RCC 7860 (cell line): ENCODE measurements at places on chromosomes 7 and 10.

GRCh38 chr7:33422825-33423645 lies 293.7 kb downstream of the BBS9 start:
- no peak for DNase-seq

- no peak for DNase-seq
Measured at GRCh38 chr7:130909161-130909836, 175.3 kb upstream of the KLF14 start.

DNA sequence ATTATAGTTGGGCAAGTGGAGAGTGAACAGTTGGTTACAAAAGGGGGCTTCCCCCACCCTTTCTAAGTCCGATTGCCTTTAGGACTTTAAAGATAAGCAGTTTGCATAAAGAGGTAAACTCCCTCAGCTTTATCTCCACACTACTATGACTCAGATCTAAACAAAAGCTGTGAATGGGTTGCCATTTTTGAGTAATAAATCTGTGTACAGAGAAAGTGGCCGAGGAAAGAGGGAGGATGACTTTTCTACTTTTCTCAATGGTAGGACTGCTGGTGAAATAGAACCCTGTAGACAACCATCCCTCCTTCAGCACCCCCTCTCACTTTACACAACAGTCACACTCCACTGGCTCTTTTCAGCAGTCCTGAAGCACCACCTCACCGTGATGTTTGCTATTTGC lies 71.2 kb downstream of the DNMBP start:
- no peak for DNase-seq

- DNase-seq = no peak
Measured at GRCh38 chr10:33796680-33797079, 462.2 kb upstream of the NRP1 start.

DNA sequence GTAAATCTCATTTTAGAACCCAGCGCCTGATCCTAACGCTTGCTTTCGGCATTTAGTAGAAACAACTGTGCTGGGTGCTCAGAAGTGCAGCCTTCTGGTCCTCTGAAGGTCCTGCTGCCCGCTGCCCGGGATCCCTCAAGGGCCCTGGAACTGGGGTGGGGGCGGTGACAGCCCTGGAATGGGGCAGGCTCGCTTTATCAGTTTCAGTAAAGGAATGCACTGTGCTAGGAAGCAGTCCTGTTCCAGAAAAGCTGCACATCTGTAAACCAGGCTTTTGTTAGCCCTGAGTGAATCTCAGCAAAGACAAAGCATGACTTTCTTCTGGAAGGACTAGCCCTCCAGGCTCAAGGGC lies 254.6 kb downstream of the TNS3 start:
- DNase-seq = no peak

DNA sequence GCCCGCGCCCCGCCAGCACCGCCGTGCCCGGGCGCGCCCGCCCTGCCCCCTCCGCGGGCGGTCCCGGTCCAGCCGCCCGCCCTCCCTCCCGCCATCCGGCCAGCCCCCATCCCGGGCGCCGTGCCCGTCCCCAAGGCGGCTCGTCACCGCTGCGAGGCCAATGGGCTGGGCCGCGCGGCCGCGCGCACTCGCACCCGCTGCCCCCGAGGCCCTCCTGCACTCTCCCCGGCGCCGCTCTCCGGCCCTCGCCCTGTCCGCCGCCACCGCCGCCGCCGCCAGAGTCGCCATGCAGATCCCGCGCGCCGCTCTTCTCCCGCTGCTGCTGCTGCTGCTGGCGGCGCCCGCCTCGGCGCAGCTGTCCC lies at the start of gene HTRA1:
TSS of gene HTRA1 (plus strand) at position 187 of the 362 bp plus-strand sequence. CDS start at position 287, 100 bp downstream.
- DNase-seq = peak; percentile 42

DNA sequence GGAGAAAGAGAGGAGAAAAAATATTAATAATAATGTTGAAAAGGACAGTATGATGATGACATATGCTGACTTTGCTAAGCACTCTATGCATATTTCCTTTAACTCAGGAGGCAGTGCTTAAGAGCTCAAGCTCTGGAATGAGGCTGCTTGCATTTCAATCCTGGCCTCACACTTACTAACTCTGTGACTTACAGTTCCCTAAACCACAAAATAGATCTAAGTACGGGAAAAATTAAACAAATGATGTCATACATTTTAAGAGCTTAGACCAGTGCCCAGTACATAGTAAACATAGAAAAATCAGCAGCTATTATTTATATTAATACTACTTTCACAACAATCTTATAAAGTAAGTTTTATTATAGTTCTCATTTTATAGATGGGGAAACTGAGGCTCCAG lies 61.3 kb downstream of the GFRA1 start:
- peak; percentile 59 for DNase-seq

DNA sequence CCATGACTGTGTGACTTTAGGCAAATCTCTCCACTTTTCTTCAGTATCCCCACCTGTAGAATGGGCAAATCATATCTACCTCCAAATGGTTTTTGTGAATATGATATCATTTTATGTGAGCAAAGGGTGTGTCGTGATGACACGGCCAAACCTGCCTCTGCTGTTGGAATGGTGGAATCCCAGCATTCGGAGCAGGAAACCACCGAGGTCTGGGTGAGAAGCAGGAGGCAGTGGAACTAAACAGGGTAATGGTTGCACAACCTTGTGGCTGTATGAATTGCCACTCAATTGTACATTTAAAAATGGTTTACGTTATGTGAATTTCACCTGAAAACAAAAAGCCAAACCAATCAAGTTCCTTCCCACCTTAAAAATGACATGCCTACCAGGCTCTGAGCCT lies 131.4 kb upstream of the ZMIZ1 start:
- no peak for DNase-seq

GRCh38 chr10:93903051-93903450 lies 9.3 kb downstream of the SLC35G1 start:
- DNase-seq = no peak

GRCh38 chr10:118045837-118046394 lies 825 bp downstream of the RAB11FIP2 start:
- DNase-seq = peak; percentile 37

DNA sequence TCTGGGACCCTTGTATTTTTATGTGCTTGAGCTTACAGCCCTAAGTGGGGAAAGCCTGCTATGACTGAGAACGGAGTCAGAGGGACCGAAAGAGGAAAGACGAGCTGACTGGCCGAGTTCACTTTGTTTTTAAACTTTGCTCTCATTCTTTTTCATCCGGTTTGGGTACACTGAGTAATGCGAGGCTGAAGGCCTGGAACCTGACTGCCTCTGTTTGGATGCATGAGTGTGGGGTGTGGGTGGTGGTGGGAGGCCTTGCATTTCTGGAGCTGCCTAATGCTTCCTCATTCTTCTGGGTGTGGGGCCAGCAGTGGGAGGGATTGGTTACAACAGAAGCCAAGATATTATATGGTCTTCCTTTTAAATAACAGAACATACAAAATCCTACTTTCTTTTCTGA lies 155.5 kb downstream of the BUB3 start:
- DNase-seq = no peak

GRCh38 chr10:36224431-36224985 lies 582.4 kb upstream of the FZD8 start:
- no peak for DNase-seq

DNA sequence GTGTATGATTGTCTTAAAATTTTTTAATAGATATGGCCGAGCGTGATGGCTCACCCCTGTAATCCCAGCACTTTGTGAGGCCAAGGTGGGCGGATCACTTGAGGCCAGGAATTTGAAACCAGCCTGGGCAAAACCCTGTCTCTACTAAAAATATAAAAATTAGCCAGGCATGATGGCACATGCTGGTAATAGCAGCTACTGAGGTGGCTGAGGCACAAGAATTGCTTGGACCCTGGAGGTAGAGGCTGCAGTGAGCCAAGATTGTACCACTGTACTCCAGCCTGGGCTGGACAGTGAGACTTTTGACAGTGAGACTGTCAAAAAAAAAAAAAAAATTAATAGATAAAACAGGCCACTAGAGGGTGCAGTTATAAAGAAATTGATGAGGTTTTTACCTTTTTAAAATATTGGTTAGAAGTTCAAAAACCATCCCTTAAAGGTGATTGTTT lies 20.5 kb downstream of the NOM1 start:
- no peak for DNase-seq

GRCh38 chr7:102842284-102842683 lies 70.5 kb upstream of the LRRC17 start:
- DNase-seq = no peak

- DNase-seq = peak; percentile 62
Measured at GRCh38 chr10:68301790-68302502, 29.9 kb upstream of the HNRNPH3 start.

GRCh38 chr10:75401569-75402485 lies at the start of gene ZNF503:
ZNF503 (minus strand) TSS chr10:75401764; CDS start chr10:75401419, 345 bp downstream.
- peak; percentile 92 for DNase-seq

GRCh38 chr10:33950206-33950605 lies 615.7 kb upstream of the NRP1 start:
- DNase-seq = no peak

DNA sequence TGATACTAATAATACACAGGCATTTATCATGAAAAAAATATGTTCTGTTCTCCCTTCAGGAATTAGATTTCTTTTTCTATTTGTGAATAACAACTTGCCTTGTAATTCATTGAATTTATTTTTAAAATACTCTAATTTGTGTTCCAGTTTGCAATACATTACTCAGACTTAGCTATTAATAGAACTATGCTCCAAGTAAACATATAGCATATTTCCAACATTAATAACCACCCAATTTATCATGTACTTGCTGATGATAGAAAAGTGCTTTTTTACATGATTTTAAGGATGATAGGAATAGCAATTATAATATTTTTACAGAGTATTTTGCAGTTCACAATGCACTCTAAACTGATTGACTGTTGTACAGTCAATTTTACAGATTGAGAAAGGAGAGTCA lies 338.8 kb upstream of the SEMA3D start:
- no peak for DNase-seq

GRCh38 chr10:111774486-111774885 lies 409.1 kb downstream of the GPAM start:
- no peak for DNase-seq

- DNase-seq = no peak
Measured at GRCh38 chr10:95963202-95963990, 55.6 kb downstream of the CC2D2B start.

GRCh38 chr7:50507898-50508470 lies 57.2 kb downstream of the DDC start:
- no peak for DNase-seq

DNA sequence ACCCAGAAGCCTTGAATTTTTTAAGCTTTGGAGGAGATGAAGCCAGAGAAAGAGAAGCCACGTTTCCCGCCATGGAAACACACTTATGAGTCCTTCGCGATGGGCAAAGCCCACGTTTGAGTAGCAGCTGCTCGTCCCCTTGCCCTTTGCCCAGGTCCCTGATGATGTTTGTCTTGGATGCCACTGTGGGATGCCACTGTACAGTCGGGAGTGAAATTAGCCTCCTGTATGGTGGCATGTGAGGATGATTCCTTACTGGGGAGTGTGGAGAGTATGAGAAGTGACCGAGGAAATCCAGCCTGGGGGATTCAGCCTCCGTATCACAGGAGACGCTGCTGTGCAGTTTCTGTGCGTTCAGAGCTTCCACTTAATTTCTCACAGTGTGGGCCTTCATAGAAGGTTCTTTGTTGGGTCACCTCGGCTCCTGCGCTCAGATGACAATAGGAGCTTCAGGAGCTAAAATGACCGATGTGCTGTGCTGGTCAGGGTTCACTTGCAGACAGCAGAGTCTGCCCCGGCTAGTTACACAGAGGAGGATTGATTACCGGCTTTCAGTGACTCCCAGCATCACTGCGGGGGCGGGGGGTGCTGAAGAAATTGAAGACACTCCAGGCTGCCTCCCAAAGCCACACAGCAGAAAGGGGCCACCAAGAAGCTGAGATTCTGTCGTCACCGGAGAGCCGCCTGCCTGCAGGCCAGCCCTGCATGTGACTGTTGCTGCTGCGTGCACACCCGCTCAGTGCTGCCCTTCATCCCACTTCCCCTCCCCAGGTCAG lies 122.1 kb upstream of the SFMBT2 start:
- no peak for DNase-seq

DNA sequence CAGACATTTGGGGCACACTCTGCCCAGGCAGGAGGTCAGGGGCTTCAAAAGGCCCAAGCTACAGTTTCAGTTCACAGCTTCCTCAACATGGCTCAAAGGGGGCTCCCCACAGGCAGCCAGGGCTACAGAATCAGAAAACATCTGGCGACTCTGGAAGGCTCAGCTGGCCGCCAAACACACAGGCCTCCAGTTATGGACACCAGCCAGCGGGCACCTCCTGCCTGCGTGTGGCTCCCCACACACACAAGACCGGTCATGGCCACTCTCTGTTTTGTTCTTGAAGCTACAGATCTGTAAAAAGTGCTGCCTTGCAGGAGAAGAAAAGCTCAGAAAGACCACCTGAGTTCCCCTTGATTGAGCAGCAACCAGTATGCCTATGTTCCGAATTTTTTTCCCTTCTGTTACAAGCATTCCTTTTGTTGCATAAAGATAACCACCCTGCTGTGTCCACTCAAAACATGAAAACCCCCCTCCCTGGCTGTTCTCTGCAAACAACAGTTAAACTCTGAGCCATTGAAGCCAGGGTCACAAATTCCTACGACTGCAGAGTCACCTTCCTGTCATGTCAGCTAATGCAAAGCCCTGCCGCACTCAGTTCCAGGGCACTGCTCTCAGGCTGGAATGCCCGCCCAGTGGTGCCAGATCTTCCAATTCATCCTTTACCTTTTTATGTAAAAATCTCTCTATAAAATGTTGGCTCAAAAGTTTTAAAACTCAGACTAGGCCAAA lies 33.6 kb downstream of the VSTM4 start:
- no peak for DNase-seq

DNA sequence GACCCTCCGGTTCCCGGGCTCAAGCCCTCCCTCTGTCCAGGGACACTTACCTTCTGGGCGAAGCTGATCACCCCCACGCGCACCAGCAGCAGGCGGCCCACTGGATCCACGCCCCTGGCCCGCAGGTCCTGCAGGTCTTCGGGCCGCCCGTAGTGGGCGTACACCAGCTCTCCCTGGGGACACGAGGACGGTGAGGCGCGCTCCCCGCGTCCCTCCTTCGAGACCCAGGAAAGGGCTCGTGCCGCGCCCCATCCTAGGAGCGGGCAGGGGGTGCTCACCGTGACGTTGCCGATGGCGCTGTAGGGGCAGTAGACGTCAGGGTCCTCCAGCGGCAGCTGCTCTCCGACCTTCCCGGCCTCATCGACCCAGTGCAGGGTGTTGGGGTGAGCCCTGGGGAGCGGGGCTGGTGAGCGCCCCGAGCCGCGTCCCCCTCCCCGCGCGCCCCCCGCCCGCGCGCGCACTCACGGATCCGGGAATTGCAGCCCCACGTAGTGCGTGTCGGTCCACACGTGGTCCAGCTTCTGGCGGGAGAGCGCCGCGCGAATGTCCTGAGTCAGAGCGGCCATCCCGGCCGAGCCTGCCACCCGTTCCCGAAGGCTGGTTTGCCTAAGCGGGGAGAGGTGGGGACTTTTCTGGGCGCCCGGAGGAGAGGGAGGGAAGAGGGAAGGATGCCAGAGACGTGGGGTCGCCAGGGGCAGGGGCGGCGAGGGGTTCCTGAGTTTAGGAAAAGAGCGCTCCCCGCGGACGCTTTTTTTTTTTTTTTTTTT lies 8.2 kb downstream of the TFR2 start:
- no peak for DNase-seq
